Kasumi-1 (cell line): ENCODE measurements at places on chromosomes 16 and 17.

- no peak for DNase-seq
Measured at GRCh38 chr17:41972571-41973407, 6.2 kb downstream of the CNP start.

GRCh38 chr17:13036751-13037150, 18.9 kb upstream of the ELAC2 start:
- no peak for DNase-seq

GRCh38 chr16:56353054-56353921, 72.1 kb downstream of the AMFR start:
- DNase-seq: no peak

DNA sequence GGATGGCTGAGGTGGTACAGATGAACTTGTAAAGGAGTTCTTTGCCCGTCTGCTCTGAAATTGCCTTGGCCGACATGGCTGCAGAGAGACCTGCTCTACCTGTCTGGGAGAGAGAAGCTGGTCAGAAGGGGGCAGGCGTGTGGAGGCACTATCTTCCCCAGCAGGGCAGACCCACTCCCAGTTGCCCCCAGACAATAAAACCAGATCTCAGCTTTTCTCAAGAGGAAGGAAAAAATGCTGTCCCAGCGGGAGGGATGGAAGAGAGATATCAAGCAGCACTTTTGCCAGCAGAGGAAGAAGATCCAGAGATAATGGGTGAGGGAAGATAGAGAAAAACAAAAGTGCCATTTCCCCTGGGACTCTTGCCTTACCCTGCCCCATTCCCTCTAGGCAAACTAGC, 5.0 kb downstream of the ACLY start:
- no peak for DNase-seq

- DNase-seq: no peak
Measured at GRCh38 chr16:68190736-68191510, 45.0 kb downstream of the ESRP2 start.

GRCh38 chr17:80227156-80227555, 6.9 kb downstream of the SLC26A11 start:
- no peak for DNase-seq

- DNase-seq: no peak
Measured at GRCh38 chr16:88616320-88616719, 22.1 kb upstream of the IL17C start.

DNA sequence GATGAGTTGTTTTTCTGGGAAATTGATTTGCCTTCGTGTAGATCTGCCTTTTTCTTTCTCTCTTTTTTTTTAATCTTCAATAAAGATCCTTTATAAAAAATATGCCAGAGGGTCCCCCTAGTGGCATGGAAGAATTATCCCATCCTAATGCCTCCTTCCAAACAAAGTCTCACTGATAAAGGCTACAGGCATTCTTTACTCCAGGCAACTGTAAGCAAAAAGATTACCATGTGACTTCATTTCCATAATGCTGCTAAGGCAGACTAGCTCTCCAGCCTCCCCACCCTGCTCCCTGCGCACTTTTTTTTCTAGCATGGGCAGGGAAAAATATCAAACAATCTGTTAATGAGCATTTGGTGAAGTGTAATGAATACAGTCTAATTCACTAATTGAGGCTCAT, 220.2 kb upstream of the CDH8 start:
- DNase-seq: no peak
